ENCODE measurements at places on chromosomes 13 and 19.

- no peak for DNase-seq
These were observed 574 bp downstream of the VMAC start for GRCh38 chr19:5905114-5905778.

DNA sequence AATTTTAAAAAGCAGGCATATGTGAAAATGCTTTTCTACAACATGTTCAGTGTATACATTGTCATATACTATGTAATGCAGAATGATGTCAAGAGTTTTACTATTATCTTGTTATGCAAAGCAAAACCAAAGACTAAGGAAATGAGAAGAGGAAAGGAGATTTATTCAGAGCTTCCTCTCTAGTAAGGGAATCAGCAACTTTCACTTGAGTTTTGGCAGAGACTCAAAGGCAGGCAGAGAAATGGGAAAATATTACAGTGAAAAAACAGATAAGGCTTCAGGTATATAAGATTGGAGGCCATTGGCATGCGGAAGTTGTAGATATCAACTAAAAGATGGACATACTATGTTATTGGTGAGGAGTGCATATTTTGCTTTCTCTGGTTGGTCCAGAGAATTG is 512.0 kb upstream of the PCDH20 start:
- DNase-seq: no peak

DNA sequence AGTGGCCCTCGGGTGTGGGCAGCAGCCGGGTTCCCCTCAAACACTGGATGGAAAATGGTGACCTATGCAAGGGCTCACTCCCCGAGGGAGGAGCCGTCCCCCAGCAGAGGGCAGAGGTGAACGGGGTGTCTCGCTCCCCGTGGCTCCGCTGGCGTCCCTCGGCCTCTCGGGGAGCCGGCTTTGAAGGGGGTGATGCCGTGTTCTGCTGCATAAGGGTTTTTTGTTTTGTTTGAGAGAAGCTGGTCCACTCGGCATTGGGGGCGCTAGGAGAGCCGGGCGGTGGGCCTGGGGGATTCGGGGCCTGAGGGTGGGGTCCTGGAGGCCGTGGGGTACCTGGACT is 4.0 kb downstream of the EFNA2 start:
- DNase-seq: no peak

GRCh38 chr13:51324714-51325420 is 14.6 kb upstream of the SERPINE3 start:
- no peak for DNase-seq

DNA sequence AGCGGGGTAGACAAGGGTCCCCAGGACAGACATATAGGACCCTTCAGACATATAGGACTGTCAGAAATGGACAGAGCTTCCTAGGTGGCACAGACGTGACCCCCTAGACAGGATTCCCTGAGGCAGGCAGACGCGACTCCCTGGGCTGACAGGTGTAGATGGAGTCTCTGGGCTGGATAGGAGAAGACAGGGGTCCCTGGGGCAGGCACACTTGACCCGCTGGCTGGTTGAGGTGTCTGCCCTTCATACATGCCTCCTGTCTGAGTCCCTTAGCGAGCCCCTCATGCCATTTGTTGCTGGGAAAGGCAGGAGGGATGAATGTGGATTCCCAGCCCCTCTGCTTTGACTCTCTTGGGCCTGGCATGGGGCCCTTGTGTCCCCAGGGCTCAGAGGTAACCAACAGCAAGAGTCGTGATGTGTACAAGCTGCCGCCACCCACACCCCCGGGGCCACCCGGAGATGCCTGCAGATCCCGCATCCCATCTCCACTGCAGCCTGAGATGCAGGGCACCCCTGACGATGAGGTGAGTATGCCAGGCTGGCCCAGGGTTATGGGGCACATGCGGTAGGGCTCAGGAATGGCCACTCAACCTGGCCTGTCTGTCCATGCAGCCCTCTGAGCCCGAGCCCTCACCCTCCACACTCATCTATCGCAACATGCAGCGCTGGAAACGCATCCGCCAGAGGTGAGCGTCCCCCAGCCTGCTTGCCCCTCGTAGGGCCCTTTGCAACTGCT is 3.0 kb downstream of the HSPB6 start:
- DNase-seq: no peak

GRCh38 chr13:91242652-91243051 is 104.8 kb upstream of the MIR17HG start:
- DNase-seq: no peak

- no peak for DNase-seq
These were observed 16.3 kb upstream of the PEG3 start for GRCh38 chr19:56856822-56857221.

- no peak for DNase-seq
These were observed 24.7 kb upstream of the TIMM44 start for GRCh38 chr19:7968008-7968795.

- DNase-seq: no peak
These were observed 2.5 kb downstream of the SLC1A6 start for GRCh38 chr19:14977128-14977527.

- no peak for DNase-seq
These were observed at the start of gene CYSLTR2 for GRCh38 chr13:48653472-48653939. Gene CYSLTR2, plus strand, starts transcription at chr13:48653929. Its CDS starts 52,889 bp downstream, at chr13:48706818.

DNA sequence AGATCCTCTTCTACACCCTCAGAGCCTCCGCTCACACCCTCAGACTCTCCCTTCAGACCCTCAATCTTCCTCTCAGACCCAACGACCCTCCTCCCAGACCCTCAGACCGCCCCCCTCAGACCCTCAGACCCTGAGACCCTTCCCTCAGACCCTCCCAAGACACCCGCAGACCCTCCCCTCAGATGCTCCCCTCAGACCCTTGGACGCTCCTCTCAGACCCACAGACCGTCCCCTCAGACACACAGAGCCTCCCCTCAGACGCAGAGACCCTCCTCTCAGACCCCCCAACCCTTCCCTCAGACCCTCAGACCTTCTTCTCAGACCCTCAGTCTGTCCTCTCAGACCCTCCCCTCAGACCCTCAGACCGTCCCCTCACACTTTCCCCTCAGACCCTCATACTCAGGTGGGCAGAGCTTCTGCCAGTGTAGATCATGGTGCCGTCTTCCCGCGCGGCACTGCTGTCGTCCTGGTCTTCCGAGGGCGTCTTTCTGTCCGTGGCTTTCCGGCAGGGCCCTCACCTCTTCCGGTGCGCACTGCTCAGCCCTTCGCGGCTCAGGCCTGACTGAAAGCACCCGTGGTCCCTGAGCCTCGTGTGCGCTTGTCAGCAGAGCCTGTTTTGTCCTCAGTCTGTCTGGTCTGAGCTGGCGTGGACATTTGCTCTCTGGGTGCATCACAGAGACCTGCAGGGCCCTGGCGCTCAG is 18.9 kb upstream of the TFDP1 start:
- DNase-seq: no peak

GRCh38 chr19:33864311-33864850 is 67.7 kb downstream of the KCTD15 start:
- DNase-seq: no peak

GRCh38 chr19:604355-604754 is 14.7 kb downstream of the HCN2 start:
- DNase-seq: no peak

- DNase-seq: no peak
These were observed 814 bp downstream of the ZNF211 start for GRCh38 chr19:57633832-57634131.

- no peak for DNase-seq
These were observed 52.5 kb upstream of the GAS6 start for GRCh38 chr13:113916330-113916815.

DNA sequence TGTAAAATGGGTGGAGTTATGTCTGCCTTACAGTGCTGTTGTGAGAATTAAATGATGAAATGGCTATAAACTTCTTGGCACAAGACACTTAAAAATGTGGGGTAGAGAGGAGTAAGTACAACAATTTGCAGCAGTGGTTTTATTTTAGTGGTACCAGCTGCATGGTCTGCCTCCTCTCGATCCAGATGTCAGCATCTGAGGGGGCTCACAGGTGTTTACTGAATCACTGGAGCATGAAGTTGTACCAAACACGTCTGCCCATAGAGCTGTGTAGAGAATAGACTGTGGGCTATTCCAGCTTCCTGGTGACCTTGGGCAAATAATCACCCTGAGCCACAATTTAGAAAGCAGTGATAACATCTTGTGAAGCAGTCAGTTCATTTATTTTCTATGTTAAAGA is 11.1 kb downstream of the SLC10A2 start:
- DNase-seq: no peak

DNA sequence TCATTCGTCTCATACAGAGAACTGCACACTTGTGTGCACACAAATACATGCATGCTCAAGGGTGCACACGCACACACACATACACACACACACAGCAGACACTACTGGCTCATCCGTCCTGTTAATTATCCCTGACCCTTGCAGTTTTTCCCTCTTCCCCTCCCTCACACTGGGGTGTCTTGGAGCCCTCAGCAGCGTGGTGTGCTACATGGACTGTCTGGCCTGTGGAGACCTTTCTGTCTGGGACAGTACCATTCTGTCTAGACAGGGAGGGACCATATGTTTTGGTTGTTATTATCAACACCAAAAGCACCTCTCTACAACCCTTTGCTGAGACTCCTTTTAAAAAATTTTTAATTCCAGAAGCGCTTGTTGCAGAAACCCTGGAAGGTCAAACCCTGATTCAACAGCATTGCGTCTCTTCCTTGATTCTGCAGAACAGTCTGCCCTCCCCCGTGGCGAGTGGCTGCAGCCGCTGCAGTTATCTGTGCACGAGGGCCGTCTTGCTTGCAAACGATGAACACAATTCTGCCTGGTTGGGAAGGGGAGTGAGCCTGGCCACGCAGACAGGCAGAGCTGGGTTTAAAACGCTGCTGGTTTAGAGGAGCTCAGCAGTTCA is 374.0 kb downstream of the IRS2 start:
- DNase-seq: no peak

GRCh38 chr13:114059946-114060860 is 72.2 kb downstream of the RASA3 start:
- no peak for DNase-seq

DNA sequence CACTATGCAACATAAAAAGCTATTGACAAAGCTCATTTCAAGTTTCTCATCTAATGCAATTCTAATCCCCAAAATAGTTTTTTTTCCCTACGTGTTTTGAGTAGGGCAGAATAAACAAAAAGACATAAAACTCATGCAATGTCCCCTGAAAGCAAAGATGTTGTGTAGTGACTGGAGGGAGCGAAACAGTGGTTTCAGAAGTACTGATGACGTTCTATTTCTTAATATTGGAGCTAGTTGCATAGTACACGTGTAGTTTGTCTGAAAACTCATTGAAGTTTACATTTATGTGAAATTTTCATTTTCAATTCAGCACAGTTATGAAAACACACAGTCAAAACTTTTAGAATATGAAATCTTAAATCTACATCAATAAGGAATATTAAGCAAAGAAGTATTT is 31.6 kb downstream of the USP12 start:
- DNase-seq: no peak

DNA sequence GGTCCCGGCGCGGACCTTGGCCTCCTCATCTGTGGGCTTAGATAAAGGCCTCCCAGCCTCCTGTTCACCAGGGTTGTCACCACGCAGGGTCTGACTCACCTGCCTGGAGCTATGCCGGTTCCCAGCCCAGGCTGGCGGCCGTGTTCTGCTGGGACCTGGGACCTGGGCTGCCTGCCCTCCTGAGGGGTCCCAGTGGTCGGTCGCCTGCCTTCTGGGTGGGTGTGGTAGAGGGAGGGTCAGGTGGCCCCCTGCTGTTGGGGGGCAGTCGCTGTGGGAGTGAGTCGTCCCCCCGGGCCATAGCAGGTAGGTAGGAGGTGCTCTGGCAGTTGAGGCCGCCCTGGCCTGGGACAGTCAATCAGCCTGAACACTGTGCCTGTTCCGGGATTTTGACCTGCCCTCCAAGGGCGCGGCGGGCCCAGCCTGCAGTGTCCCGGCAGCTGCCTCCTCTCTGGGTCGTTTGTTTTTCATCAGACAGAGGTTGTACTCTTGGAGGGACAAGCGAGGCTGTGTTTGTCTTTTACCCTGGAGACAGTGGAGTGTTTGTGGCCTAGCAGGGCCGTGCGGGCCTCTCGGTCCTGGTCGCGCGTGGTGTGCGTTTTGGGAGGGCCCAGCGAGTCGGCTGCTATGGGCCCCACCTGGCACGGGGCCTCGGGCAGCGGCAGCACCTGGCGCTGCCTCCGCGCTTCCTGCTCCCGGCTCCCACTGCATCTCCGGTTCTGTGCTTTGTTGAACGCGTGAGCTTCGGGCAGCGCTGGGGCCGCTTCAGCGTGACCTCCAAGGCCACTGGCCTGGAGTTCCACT is 2.6 kb downstream of the ADAT3 start:
- DNase-seq: no peak

- DNase-seq: no peak
These were observed 6.0 kb upstream of the FFAR2 start for GRCh38 chr19:35442091-35442490.

DNA sequence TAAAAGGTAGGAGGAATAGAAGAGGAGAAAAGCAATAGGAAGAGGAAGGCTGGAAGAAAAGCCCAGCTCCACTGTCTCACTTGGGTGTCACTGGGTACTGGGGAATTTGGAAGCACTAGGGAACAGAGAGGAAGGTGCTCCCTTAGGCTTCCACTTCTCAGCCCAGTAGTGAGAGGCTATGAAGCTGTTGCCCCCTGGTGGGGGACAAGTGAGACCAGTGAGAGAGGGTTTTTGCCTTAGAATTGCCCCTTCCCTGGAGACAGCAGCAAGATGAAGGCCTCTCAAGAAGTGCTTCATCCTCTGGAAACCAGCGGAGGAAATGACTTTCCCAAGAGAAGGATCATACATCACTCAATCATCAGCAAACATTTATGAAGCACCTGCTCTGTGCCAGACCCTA is 4.7 kb upstream of the ZNF606 start:
- DNase-seq: no peak

GRCh38 chr19:11963566-11964355 is 1.1 kb upstream of the ZNF763 start:
- no peak for DNase-seq

- DNase-seq: no peak
These were observed 376.5 kb downstream of the KLF12 start for GRCh38 chr13:73757481-73758233.

DNA sequence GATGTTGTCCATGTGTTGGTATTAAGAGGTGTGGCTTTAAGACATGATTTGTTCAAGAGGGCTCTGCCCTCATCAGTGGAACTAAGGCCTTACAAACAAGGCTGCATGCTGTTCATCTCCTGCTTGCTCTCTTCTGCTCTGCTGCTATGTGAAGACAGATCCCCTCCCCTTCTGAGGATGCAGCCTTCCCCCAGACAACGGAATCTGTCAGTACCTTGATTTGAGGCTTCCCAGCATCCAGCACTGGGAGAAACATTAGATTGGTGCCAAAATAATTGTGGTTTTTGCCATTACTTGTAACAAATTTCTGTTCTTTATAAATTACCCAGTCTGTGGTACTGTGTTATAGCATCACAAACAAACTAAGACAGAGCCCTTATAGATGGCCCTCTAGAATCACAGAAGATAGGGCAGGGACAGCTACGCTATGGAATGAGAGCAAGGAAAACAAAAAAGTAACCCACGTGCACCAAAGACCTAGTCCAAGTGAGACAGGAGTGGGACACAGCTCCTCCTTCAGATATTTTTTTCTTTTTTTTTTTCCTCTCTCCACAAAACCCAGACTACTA is 151.5 kb upstream of the RXFP2 start:
- DNase-seq: no peak

GRCh38 chr13:100131863-100132574 is 43.1 kb downstream of the PCCA start:
- DNase-seq: no peak
